ENCODE measurements at places on chromosomes 11 and 22. TPM values are rescaled to one million over a fixed set of nuclear protein-coding genes. Genes with fewer than 3 reads are reported as not detected.

DNA sequence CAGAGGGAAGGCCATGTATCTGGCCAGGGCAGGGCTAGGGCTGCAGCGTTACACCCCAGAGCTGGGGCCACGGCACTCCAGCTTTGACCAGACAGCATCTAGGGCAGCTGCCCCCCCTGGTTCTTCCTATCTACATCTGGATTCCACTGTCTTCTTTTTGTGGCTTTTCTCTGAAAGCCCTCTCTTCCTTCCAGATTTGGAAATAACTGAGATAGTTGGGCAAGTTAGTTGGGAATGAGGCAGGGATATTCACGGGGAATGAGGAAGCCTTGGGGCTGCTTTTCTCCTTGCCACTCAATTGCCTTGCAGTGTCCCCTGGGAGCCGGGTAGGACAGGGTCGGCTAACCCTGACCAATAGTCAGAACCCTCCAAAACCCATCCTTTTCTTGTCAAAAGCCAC, 26.8 kb downstream of the CLMP start:
- no peak for DNase-seq

DNA sequence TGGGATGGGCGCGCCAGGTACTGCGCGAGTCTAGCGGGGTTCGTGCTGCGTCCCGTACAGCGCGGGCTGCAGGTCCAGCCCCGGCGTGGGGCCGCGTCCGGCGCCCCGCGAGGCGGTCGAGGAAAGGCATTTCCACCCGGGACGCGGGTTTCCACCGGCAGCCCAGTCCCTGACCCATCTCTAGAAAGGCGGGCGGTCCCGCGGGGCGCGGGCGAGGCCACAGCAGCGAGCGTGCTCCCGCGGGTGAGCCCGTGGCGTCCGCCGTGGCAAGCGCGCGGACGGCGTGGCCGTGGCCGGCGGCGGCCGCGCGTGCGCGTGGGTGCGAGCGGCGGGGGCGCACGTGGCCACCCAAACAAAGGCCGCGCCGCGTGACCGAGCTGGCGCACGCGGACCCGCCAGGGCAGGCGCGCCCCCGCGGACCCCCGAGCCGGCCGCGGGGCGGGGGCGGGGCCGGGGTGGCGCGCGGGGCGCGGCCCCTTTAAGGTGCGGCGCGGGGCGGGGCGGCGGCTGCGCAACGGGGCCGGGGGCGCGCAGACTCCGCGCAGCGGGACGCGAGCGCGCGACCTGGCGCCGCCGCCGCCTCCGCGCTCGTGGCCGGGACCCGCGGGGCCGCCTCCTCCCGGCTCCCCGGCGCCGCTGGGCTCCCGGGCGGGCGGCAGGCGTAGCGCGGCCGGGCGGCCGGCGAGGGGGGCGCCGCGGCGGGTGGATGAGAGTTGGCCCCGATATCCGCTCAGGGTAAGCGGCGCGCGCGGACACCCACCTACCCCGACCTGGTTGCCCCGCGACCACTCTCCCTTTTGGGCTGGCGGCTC, 39.3 kb upstream of the CELSR1 start:
- no peak for DNase-seq

DNA sequence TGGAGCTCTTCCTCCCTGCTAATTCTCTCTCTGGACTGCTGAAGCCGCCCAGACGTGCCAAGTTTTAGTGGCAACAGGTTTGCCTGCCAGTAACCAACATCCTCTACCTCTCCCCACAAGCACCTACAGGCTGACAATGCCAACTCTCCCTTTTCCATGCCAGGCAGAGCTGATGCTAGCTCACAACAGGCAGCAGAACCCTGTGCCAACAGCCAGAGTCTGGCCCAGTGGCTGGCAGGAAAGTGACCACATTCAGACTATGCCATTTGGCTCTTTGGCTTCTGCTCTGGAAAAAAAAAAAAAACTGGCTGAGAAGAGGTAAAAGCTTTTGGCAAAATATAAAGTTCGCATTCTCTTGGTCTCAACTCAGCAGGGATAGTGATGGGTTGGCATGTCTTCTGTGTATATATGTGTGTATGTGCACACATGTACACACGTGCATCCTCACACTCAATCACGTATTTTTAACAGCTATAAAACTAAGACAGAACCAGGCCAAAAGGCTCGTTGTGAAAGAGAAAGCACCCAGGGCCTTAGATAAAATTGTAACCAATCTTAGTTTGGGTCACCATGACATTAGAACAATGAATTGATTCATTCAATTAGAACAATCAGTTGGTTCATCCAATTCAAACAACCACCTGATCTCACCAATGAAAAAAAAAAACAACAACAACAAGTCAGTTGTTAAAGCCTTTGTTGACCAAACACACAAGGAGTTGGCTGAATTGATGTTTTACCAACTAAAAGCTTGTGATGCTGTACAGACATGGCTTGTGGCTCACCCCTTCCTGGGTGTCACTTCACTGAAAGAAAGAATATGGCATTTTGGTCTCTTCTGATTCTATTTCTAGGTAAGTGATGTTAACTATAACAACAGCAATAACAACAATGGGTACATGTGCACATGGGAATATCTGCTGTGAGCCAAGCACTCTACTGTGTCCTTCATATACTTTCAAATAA, 48.6 kb downstream of the TRIM29 start:
- DNase-seq, result no peak

GRCh38 chr11:71302534-71302909, 50.1 kb upstream of the SHANK2 start:
- no peak for DNase-seq

DNA sequence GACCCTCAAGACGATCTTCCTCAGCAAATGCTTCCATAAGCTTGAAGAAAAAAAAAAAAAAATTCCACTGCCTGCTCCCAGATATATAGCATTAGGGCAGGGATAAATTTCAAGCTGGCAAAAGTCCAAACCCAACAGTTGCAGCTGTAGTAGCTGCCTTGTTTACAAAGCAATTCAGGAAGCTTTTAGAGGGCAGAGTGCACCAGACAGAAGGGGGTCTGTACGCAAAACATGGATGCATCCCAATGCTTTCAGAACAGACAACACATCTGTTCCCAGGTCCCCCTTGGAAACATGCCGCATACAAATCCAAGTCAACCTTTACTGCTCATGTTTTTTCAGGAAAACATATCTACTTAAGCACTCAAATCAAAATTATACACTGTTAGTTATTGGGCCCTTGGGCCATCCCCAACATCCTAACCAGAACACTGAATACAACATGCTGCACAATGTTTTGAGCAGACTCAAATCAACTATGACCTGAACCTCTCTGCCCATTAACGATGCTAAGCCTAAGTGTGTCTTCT, 94.5 kb downstream of the CADM1 start:
- no peak for DNase-seq

DNA sequence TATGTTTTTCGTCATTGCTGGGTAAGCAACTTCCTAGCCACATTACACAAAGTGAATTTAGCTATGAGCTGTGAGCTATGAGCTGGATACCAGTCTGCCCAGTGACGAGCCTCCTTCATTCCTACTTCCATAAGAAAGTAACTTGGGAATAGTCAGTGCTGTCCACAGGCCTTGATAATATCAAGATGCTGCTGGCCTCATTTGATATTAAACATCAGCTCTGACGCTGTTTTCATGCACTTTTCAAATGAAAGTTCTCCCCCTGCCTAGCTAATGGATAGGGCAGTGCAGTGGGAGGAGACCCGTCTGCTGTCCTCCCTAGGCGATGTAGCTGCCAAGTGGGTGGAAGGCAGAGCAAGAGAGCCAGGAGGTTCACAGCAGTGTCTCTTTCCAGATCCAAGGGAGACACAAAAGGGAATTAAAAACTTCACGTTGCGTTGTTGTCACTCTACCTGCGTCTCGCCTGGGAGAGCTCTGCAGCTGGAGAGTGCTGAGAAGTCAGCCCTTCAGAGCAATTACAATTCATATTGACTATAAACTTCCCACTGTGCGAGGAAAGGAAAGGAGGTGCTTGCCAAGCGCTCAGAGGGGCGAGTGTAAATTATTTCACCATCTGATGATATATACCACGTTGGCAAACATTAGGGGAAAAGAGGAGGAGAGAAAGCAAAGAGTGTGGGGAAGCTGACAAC, 861.4 kb downstream of the NTM start:
- DNase-seq, result no peak

DNA sequence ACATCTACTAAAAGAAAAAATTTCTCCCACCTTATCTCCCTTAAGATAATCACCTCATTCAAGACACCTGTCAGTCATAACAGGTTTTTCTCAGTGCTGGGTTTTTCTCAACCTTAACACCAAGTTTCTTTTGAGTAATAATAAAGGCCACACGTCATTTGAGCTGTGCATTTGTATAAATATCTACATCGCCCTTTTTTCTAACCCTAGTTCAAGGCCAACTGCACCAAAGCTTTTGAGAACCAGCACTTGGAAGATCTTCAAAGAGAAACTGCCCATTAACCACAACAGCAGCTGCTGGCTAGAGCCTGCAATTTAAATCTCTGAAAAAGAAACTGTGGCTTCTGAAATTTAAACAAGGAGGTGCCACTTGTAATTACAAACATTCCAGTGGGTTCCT, 6.9 kb downstream of the CADM1 start:
- no peak for DNase-seq

DNA sequence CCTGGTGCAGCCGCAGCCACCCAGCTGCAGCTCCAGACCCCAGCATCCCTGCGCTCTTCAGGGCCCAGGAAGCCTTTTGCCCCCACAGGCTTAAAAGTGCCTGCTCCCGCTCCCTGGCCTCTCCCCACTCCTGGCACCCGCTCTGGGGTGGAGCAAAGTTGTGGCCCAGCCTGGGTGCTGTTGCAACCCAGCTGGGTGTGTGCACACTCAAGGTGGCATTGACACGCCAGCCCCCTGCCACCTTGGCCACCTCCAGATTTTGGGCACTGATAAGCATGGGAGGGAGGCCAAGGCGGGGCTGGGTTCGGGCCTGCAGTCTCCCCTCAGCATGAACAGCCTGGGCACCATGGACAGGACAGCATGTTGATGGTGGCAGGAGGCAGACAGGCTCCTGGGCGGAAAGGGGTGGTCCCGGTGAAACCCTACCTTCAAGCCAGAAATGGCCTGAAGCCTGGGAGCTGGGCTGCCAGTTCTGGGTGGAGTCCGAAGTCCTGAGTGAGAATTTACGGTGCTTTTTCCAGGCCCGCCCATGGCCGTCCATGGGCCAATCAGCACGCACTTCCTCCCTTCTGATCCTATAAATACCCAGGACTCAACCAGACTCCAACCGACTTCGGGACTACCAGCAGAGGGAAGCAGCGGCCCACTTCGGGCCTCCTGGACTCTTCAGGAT, 23.6 kb upstream of the RNASEH2C start:
- DNase-seq, result no peak

DNA sequence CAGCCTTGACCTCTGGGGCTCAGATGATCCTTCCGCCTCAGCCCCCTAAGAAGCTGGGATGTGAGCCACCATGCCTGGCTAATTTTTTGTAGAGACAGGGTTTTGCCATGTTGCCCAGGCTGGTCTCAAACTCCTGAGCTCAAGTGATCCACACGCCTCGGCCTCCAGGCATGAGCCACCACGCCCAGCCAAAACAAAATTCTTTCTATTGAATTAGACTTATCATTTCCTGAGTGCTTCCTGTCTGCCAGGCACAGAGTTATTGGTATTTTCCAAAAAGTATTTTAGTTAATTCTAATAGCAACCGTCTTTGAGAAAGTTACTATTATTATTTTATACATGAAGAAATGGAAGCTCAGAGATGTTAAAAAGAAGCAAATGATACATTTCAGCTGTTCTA, 61.4 kb upstream of the LMO2 start:
- no peak for DNase-seq

DNA sequence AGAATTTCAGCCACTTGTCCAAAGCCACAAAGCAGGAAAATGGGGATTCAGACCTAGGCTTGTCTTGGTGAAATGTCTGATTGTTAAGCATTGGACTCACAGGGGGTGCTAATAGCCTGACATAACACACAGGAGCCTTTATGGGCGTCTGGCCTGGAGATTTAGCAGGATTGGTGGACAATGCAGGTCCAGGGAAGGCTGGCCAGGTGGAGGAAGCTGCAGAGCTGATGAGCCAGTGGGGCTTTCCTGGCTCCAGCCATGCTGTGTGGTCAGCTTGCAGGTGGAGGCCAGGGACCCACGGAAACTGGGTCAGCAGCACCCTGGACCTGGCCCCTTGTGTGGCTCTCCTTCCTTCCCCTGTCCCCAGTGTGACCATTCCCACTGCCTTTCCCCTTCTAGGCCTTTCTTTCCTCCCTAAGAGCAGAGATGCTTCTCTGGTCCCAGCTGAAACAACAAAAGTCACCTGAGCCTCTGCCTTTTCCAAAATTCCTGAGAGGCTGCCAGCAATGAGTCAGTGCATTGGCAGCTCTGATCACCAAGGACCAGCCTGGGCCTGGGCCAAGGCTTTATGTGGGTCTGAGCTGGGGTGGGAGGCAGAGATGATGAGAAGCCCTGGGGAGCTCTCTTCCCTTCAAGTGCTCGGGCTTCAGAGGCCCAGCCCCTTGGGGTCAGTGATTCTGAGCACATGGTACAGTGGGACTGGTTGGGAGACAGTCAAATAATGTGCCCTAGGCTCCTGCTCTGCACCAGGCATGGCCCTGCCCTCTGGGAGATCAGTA, 85.2 kb downstream of the CCDC81 start:
- no peak for DNase-seq

DNA sequence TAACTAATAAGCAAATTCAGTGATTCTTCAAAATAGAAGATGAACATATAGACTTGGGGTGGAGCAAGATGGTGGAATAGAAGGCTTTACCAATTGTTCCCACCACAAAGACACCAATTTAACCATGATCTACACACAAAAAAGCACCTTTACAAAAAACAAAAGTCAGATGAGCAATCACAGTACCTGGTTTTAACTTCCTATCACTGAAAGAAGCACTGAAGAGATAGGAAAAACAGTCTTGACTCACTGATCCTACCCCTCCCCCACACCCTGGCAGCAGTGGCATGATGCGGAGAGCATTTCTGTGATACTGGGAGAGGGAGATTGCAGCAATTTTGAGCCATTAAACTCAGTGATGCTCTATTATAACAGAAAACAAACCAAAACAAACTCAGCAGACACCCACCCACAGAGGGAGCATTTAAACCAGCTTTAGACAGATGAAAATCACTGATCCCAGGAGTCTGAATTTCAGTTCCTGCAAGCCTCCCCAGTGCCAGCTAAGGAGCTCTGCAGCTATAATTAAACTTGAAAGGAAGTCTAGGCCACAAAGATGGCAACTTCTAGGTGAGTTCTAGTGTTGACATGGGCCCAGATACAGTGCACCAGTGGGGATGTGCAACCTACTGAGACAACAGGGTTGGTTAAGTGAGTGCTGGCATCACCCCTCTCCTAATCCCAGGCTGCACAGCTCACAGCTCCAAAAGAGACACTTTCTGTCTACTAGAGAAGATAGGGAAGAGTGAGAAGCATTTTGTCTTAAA, 161.8 kb upstream of the GRIA4 start:
- no peak for DNase-seq

- no peak for DNase-seq
Observed at GRCh38 chr11:33317662-33318061, 60.5 kb downstream of the HIPK3 start.

The APOBEC3H gene
- total RNA-seq, result not detected

The TMEM9B gene
- total RNA-seq, result 48.6 TPM

The VPREB3 gene
- total RNA-seq, result not detected

The PACSIN3 gene
- total RNA-seq, result 44.8 TPM

The MRGPRX3 gene
- not detected for total RNA-seq

The STT3A gene
- 78.0 TPM for total RNA-seq

The MAFF gene
- 100 TPM for total RNA-seq

The RAG2 gene
- total RNA-seq, result not detected
